PC-3 (cell line): ENCODE measurements at places on chromosomes 1 and 21. TPM values are rescaled to one million over a fixed set of nuclear protein-coding genes. Genes with fewer than 3 reads are reported as not detected.

PKLR gene
- not detected in 2 replicates for total RNA-seq

CTSS gene
- 0.46 TPM in 1 of 2 replicates, not detected in the other for total RNA-seq

PRRC2C gene
- total RNA-seq = 199 and 225 TPM in 2 replicates

SMPDL3B gene
- total RNA-seq = 19.6 and 25.7 TPM in 2 replicates

DNA sequence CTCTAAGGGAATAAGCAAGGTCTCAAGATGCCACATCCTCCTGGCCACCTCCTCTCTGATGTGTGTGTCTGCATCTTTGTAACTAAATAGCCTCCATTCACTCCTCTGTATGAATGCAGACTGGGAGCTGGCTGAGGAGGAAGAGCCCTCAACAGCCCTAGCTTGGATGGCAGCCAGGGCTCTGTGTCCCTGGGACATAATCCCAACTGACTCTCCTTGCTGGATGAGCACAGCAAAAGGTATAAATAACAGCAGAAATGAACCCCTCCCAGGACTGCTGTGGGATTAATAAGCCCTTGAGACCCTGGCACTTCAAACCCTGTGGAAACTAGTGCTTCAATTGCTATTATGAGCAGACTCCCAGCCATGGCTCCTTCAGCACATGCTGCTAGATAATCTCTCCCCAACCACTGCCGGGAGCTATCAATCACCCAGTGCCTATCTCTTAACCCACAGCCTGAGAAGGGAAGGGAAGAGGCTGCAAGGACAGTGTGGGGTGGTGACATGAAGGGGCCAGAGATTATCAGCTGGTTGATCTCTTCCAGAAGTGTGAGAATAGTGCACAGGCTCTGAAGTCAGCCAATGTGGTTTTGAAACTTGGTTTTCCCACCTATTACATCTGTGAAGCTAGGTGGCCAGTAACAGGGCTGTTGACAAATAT is 152.2 kb downstream of the TNR start:
- no peak for DNase-seq

DNA sequence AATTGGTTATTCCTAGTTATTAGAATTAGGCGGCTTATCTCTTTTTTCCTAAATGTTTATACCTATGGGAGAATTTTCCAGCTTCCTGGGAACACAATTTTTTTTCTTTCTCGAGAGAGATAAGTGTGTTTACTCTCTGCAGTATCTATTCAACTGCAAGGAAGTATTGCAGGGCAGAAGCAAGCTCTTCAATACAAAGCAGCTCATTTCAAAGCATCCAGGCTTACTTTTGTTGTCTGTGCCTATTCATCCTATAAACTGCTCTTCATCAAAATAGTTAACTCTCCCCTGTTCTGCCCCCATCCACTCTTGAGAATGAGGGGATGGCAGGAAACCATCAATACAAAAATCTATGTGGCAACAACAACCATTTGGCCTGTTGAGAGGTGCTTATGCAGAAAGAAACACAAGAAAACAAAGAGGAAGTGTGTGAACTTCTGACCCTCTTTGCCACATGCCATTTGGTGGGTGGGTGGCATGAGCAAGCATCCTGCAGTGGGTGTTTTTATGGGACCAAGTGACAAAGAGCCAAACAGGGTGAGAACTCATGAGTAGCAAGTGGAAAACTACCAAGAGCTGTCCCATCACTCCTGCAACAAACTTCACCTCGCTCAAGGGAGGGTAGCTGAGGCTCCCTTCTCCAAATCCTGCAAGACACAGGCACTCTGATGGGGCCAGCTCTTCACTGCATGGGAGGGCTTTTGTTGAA is 50.6 kb upstream of the MRPS6 start:
- peak; percentile 25 for DNase-seq

DNA sequence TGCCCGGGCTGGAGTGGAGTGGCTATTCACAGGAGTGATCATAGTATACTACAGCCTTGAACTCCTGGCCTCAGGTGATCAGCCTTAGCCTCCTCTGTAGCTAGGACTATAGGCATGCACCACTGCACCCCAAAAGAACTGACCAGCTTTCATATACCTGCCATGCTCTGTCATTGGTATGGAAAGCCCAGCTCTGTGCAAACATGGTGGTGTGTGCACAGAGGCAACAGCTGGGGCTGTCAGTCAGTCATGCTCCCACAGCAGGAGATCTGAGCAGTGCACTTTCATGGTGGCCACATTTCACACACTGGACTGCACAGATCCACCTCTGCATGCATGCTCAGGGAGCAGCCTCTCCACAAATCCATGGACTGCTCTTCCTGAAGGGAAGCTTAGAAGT is 8.8 kb upstream of the JAK1 start:
- no peak for DNase-seq
